Stimulated activated CD8-positive, alpha-beta memory T cell treated with anti-CD3 and anti-CD28 coated beads, Interleukin-4, amount 100 ng/mL, for 4 hours (primary cell): ENCODE measurements at places on chromosomes 16 and 17.

DNA sequence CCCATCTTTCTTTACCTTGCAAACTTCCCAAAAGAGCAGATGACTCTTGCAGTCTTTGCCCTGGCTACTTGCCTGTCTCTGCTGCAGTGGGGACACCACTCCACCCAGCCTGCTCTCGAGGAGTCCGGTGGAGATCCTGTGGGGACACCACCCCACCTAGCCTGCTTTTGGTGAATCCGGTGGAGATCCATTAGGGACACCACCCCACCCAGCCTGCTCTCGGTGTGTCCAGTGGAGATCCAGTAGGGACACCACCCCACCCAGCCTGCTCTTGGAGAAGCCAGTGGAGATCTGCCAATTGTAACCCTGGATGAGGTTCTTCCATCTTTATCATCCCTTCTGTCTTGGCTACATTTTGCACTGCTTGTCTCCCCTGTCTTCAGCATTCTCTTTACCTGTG, 54.2 kb downstream of the C16orf78 start:
- DNase-seq, result no peak

DNA sequence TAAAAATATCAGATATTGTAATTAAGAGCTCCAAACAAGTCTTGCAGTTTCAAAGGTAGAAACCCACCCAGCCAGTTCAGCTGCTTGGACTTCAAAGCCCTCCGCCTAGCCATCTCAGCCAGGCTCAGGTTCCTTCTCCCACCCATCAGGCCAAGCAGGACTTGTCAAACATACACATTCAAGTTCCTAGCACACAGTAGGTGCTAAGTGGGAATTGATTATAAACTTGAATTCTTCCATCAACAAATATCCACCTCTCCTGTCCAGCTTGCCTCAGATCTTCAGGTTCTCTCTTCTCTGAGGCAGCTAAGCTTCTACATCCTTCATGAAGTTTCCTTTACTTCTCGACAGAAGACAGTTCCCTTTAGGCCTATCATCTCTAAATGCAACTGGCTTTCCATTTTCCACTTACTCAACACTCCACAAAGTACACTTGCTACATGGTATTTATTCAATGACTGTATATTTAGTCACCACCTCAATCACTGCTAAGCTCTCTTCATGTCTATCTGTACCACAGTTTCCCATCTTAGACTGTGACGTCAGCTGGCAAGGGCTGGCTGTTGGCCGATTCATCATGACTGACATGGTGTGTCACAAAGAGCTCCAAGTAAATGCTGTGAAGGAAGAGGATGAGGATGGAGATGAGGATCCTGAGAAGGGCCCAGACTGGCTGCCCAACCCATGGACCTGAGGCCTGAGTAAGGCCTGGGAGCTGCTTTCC, 13.3 kb upstream of the COG7 start:
- no peak for DNase-seq

DNA sequence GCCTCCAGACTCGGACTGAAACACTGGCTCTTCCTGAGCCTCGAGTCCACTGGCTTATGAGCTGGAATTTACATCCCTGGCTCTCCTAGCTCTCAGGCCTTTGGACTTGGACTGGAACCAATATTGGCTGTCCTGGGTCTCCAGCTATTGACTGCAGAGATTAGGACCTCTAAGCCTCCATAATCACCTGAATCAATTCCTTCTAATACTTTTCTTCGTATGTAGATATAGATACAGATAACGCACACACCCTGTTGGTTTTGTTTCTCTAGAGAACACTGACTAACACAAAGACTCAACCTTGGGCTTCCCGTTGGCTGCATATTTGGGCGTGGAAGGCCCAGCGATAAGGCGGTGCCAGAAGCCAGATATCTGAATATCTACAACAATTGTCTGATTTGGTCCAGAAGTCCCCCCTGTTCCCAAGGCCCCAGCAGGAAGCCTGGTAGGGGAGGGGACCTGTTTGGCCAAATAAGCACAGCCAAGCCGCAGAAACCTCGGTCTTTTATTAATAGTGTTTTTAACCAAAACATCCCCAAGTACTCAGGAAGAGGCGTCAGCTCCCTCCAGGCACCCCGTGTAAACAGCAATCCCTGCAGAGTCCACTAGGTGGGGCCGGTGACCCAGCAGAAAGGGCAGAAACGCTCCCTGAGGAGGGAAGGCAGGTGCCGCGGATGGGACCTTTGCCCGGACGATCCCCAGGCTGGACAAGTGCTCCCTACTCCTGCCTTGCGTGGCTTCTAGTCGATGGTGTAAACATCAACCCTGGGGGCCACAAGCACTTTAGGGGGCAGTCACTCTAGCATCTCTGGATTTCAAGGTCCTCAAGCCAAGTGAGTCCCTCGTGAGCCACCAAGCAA, 57.0 kb downstream of the ABR start:
- peak; percentile 48 for DNase-seq

- DNase-seq, result no peak
Observed at GRCh38 chr17:11645426-11645825, 47.2 kb downstream of the DNAH9 start.

DNA sequence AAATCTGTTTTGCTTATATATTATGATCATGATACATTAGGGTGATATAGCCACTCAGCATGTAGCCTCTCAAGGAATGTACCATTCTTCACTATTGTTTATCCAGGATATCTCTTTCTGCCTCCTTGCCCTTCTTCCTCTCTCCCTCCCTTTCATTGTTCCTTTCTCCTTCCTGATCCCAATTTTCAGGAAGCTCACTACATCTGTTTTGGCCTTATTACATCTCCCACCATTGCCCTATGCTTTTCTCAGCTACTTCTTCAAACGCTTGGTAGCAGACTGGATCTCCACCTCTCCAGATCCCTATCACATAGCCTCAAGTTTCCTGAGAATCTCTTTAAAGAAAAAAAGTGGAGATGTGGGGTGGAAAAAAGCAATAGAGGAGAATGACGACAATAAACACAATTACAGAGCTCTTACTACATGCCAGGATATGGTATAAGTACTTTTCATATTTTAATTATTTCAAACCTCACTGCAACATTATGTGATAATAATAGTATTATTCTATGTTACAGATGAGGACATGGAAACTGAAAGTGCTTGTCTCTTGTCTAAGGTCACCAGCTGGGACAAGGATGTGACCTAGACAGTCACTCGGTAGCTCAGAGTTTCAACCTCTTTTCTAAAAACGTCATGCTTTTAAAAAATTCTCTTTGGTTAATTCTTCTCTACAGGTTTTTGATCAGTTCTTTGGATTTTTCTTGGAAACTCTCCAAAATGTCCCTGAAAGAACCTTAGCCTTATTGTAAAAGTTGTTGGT, 959.1 kb downstream of the CDH11 start:
- DNase-seq, result no peak

- no peak for DNase-seq
Observed at GRCh38 chr17:53058031-53058430, 764.7 kb upstream of the KIF2B start.

DNA sequence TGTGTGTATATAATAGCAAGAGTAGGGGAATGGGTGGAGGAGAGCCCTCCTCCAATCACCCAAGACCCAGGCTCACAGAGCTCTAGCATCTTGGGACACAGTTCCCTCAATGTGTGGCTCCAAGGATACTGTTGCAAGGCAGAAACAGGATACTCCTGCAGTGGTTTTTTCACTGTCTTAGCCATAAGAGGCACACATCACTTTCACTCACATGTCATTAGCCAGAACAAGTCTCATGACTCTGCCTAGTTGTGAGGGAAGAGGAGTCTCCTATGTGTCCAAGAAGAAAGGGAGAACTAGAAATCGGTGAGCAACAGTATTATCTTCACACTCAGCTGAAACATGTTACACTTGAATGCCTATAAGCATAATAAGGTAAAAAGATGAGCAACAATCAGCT, 11.1 kb upstream of the NUDT7 start:
- DNase-seq, result no peak

- no peak for DNase-seq
Observed at GRCh38 chr17:78737332-78737731, 44.7 kb downstream of the CYTH1 start.

DNA sequence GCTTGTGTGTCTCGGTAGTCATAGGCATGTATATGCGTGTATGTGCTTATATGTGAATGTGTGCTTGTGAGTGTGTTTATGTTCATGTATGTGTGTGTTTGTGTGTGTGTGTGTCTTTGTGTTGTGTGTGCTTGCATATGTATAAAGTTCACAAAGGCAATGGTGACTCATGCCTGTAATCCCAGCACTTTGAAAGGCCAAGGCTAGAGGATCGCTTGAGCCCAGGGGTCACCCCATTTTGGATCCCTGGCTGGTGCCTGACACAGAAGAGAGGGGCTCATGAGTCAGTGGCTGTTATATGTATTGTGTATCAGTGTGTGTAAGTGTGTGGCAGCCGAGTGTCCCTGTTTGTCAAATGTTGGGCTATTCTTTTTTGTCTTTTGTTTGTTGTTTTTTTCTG, 69.3 kb downstream of the ABCC1 start:
- no peak for DNase-seq

DNA sequence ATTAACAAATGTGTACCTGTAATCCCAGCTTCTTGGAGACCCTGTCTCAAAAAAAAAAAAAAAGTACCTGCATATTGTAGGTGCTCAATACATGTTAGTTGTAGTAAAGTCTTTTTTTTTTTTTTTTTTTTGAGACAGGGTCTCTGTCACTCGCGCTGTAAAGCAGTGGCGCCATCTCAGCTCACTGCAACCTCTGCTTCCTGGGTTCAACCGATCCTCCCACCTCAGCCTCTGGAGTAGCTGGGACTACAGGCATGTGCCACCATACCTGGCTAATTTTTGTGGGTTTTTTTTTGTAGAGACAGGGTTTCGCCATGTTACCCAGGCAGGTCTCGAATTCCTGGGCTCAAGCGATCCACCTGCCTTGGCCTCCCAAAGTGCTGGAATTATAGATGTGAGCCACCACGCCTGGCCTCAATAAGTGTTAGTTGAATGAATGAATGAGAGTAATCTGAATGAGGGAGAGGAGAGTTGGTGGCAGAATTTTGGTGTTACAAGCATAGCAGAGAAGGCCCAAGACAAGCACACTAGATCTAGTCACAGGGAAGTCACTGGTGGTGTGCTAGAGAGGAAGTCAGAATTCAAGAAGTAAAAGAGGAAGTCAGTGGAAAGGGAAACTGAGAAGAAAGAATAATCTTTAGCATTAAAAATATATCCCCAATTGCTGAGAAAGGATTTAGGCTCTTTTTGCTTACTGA, 9.4 kb upstream of the MYL4 start:
- no peak for DNase-seq

GRCh38 chr17:81128774-81129173, 36.5 kb upstream of the PVALEF start:
- DNase-seq, result no peak
